NCI-H460 (cell line): ENCODE measurements at places on chromosomes 4 and X.

GRCh38 chr4:72702948-72703347 is 133.9 kb upstream of the ADAMTS3 start:
- no peak for DNase-seq

- DNase-seq, result no peak
Observed at GRCh38 chr4:170736710-170737109, 647.0 kb upstream of the AADAT start.

DNA sequence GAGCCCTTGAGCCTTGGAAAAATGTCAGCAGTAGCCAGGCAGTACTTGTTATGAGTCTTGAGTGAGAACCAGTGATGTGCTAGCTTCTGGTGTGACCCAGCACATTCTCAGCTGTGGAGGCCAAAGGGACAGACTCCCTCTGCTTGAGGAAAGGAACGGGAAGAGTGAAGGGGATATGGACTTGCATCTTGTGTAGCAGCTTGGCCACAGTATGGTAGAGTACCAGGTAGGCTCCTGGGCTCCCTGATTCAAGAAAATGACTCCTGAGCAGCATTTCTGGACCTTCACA is 1601.9 kb upstream of the ADGRL3 start:
- DNase-seq, result no peak

DNA sequence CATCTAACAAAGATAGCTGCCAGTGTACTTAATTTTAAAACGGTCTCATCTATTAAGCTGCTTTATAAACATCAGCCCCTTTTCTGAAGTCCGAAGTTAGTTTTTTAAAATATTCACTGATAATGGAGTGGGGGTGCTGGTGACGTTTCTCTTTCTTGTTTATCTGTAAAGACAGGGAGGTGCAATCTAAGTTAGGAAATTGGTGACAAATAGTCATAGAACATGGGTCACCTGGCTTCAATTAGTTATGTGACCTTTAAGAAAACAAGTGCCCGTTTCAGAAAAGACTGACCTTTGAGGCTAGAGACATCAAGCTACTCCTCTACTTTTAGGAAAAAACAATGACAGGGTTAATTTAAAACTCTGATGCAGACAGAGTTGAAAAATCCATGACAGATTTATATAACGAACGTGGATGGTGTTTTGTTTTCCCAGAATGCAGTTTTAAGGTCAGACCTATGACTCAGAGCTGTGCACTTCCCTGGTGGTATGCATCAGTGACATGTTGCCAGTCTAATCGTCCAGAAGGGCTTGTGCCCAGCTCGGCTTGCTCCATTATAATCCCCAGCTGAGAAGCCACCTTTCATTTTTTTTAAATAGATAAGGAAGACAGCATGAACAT is 38.2 kb downstream of the FHL1 start:
- DNase-seq, result peak; percentile 47

DNA sequence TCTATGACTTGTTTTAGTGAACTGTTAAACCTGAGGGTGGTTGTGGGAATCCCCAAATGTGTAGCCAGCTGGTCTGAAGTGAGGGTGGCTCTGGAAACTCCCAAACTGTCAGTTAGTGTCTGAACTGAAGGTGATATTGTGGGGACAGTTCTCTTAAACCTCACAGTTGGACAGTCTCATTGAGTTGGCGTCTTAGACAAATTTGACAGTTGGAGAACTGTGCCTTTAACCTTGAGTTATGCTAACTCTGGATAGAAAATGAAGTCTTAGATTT is 20.7 kb upstream of the CTSO start:
- no peak for DNase-seq

- peak; percentile 50 for DNase-seq
Observed at GRCh38 chrX:19121898-19122640, at the start of gene ADGRG2. Gene ADGRG2 (minus strand): TSS chrX:19122468. CDS start chrX:19068834, 53,634 bp downstream.

DNA sequence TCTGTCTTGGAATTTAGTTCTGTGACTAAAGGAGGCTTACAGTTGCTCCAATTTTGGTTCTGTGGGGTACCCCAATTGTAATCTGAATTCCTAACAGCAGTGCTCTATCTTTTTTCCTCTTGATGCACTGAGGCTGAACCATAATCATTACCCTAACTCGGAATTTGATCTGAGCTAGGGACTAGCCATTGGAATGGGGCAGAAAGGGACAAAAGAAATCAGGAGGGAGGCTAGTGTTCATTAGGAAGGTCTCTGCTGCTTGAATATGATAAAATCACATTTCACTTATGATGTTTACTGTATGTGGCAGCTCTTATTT is 2.7 kb downstream of the KLF3 start:
- DNase-seq, result no peak

DNA sequence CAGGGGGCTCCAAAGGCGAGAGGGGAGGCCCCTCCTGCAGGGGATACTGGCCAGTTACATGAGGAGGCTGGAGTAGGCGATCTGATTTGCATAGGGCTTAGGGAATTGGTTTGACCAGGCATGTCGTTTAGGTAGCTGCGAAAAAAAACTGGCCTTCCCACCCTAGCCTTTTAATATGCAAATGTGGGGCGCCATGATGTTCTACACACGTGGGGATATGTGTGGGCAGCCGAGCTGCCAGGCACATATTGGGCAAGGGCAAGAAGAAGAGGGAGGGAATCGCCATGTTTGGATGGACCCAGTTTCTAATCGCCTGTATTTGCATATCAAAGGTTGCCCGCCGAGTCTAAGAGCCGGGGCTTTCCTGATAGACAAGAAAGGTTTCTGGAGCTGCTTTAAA is 121.3 kb downstream of the PRKX start:
- DNase-seq, result no peak

- no peak for DNase-seq
Observed at GRCh38 chrX:17633546-17633945, 103.7 kb upstream of the SCML1 start.

DNA sequence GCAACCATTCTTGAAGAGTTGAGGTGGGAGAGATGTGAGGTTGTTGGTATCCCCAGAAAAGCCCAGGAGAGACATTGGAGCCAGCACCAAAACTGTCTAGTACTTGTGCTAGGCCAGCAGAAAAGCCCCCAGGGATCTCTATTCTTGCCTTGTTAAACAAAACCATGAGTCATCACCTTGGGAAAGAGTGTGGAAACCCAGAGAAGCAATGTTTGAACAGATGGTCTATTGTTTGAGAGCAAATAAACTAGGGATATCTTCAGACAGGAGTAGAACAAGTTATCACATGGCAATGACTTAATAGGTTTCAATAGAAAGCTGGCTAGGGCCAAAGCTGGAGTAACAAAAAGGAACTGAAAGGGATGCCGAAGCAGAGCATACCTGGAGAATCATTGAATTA is 195.7 kb upstream of the CASK start:
- peak; percentile 21 for DNase-seq

- DNase-seq, result no peak
Observed at GRCh38 chr4:143654571-143654970, 45.9 kb downstream of the FREM3 start.

GRCh38 chr4:14023036-14023435 is 395.5 kb upstream of the BOD1L1 start:
- no peak for DNase-seq

GRCh38 chr4:112170451-112170993 is 25.3 kb downstream of the FAM241A start:
- peak; percentile 87 for DNase-seq

DNA sequence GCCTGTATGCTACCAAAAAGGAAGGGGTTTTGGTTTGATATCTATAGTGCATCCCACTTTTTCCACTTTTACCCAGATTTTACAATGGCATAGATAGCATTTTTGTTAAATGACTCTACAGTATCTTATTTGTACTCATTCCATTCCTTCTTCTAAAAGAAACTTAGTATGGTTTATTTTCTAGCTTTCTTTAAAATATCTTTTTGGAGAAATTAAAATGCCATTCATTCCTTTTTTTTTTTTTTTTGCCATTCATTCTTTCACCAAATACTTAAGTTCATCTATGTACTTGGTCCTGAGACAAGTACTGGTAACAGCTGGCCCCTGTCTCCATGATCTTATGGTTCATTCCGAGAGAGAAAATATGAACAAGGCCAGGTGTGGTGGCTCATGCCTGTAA is 49.1 kb downstream of the MID1 start:
- no peak for DNase-seq

- DNase-seq, result no peak
Observed at GRCh38 chr4:82638479-82638878, 76.7 kb upstream of the TMEM150C start.

GRCh38 chr4:128186623-128187022 is 101.0 kb downstream of the PGRMC2 start:
- no peak for DNase-seq

DNA sequence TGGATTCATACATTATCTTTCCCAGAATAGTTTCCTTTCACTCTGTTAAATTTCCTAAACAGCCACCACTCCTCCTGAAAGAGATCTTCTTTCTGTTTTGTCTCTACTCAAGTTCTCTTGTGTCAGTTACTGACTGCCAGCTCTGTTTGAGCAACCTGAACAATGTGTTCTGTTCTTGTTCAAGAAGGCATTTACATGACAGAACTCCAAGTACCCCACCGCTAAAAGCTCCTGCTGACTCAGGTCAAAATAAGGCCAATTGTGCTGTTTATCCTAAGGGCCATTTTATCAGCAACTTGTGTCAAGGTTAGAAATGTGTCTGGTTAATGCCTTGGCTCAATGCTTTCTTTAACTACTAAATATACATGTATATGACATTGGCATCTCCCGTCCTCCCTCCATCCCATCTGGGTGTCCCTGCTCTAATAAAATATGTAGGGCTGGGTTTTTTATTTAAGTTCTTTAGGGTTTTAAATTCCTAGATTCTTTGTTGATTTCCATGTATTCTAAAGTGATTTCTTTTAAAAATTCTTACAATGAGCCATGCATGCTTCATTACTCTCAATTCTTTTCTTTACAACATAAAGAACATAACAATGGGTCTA is 144.3 kb upstream of the PAQR3 start:
- no peak for DNase-seq

DNA sequence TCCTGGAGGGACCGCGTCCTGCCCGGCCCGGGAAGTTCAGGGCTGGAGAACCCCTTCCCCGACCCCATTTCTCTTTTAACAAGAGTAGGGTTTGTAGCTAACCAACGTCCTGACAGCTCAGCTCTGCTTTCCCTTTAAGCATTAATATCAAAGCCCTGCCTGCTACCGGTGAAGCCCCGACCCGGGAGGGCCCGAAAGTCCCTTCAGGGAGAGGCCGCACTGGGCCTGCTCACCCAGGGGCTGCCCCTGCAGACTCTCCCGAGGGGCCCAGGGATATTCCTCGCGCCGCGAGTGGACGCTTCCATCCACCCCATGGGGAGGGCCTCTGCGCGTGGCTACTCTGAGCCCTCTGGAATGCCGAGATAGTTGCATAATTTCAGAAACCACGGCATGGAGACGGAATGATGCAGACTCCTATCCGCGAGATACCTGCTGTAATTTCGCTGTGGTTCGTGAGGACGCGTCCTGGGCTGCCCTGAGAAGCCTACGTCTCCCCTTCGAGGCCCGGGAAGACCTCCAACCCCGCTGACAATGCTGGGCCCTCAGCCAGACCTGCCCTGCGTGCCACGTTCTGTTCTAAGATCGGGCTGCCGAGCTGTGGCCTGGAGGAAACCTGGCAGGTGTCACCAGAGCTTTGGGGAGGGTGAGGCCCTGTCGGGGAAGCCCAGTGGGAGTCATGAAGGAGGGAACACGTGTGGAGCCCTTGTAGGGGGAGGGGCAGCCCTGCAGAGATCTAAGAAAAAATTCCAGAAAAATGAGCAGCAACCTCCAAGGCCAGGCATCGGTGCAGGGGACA is 999 bp upstream of the CTBP1 start:
- no peak for DNase-seq

DNA sequence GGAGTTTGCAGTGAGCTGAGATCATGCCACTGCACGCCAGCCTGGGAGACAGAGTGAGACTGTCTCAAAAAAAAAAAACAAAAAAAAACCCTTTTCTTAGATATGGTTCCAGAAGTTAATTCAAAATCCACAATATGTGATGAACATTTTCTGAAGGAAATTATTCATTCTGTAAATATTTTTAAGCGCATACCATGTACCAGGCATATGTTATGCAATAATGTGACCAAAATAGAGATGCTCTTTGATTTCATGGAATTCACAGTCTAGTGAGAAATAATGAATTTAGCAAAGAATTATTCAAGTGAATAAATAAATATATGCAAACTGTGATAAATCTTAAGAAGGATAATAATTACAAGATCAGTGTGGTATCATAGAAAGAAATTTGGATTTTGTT is 174.7 kb downstream of the GC start:
- no peak for DNase-seq

GRCh38 chr4:101400096-101400495 is 52.8 kb upstream of the PPP3CA start:
- no peak for DNase-seq

GRCh38 chr4:992297-993110 is 700 bp downstream of the SLC26A1 start:
- DNase-seq, result peak; percentile 45

DNA sequence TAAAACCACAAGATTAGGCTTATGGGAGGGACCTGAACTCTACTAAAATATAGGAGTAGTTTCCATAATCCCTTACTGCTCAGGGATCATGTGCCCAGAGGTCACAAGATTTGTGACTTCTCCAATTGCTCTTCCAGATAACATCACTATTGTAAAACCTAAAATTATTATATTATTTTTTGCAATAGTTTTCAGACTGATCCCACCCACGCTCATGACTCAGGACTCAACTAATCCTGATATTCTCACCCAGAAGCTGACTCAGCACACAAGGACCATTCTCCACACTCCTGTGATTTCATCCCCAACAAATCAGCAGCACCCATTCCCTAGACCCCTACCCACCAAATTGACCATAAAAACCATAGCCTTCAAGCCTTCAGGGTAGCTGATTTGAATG is 24.0 kb upstream of the RPL34 start:
- no peak for DNase-seq

DNA sequence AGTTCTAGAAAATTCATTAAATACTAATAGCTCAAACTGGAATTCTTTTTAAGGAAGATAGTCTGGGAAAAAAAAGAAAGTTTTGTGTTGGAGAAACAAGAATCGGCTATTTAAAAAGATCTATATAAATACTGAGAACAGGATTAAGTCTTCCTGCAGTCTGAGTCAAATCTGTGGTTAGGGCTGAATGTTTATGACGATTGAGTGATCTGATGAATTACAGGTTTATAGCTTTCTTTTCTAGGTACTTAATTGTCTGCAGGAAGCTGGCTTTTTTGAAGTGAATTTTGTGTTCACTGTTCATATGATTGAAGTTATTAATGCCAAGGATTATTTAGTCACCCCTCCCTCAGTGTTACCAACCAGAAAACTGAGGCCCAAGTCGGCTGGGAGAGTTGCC is 42.2 kb downstream of the TLL1 start:
- DNase-seq, result no peak

DNA sequence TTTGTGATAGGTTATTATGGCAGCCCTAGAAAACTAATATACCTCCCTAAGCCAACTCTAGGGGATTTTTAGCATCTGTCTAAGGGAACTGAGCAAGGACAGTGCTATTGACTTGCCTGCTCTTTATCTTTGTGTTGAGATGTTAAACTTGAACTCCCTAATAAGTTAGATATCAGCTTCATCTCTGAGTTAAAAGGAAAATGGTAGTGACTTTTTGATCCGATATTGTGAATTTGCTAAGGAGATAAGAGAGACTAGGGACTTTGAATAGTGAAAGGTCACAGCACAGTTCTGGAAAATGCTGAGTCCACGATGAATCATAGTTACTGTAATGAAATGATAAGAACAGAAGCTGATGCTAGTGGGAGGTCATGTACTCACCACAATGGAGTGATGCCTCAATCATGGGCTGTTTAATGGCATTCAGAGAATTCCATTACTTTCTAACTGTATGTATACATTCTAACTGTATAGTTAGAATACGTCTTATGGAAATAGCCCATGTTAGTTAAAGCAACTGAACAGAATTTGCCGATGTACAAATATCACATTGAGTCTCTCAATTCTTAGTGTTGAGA is 147.2 kb downstream of the GLRA3 start:
- peak; percentile 7 for DNase-seq
